ENCODE measurements at places on chromosomes 4 and X.
A peak's percentile ranks its signal among the peaks of the same experiment; 100 is the strongest.

DNA sequence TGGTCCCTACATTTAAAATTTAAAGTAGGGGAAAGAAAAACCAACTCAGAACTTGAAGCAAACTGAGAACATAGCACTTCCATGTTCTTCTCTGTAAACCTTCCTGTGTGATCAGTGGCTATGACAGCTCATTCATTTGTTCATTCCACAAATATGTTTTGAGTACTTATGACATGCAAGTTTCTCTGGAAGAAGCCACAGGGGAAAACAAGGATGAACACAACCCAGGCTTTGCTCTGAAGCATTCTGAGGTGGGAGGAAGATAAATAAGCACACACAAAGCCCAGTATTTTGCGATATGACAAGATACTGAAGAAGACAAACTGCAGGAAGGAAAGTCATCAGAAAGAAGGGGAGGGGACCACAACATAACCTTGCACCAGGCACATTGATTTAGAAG is 96.4 kb downstream of the CHIC2 start:
- no peak for DNase-seq

- DNase-seq: no peak
These were observed 574.7 kb downstream of the PCDH7 start for GRCh38 chr4:31294655-31295480.

DNA sequence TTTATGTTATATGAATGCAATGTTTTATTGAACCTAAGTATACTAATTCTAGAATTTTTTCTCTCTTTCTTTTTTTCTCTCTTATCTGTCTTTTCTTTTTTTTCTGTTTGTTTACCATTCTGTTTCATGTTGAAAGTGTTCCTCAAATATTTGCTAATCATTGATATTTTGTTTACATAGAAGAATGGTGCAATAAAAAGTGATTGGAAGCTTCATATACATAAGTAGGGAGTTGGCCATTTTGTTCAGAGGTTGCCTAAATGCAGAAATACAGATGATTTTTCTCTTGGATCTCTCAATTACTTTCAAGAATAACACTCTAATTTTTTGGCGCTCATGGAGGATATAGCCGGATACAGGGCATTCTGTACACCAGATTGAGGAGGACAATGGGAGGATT is 5.7 kb upstream of the SERTM2 start:
- DNase-seq: no peak

DNA sequence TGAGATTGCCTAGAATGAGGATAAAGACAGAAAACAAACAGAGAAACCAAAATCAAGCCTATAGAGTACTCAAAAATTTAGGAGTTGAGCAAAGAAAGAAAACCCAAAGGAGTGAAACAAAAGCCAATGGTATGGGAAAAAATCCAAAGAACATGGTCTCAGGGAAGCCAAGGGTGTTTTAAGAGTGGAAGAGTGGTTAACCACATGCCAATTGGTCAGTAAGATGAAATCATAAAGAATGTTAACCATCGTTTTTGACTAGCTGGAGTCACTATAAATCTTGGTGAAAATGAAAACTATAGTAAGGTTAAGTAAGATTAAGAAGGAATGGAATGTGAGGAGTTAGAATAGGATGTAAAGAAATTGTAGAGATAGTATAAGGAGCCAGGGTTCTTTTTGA is 64.7 kb upstream of the RPL34 start:
- DNase-seq: no peak

DNA sequence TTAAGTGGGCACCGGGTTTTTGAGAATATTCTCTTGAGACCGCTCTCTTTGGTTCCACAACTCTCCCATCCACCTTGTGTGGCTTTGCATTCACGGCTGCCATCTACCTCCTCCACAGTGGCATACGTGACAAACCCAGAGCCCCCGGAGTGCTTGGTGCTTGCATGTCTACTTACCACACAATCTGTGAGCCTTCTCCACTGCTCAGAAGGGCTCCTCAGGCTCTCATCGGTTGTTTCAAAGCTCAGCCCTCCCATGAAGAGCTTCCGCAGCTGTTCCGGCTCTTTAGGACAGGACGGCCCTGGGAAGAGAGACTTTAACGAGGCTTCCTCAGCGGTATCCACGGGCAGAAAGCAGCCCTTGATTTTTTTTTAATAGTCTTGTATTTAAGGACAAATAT is 167.6 kb upstream of the ANK2 start:
- no peak for DNase-seq

- DNase-seq: no peak
These were observed 504.0 kb downstream of the RAPGEF2 start for GRCh38 chr4:159606835-159607234.

GRCh38 chr4:119604266-119604665 is 24.3 kb downstream of the PDE5A start:
- DNase-seq: no peak

- no peak for DNase-seq
These were observed 2.9 kb upstream of the UNC5C start for GRCh38 chr4:95551653-95552052.

- DNase-seq: no peak
These were observed 138.9 kb upstream of the INPP4B start for GRCh38 chr4:142984871-142985585.

GRCh38 chr4:148444296-148445070 is 2.3 kb upstream of the NR3C2 start:
- peak; percentile 7 for DNase-seq

GRCh38 chr4:141448490-141448889 is 187.9 kb upstream of the IL15 start:
- DNase-seq: no peak

- DNase-seq: no peak
These were observed 1.9 kb downstream of the PCDH7 start for GRCh38 chr4:30722092-30722358.

DNA sequence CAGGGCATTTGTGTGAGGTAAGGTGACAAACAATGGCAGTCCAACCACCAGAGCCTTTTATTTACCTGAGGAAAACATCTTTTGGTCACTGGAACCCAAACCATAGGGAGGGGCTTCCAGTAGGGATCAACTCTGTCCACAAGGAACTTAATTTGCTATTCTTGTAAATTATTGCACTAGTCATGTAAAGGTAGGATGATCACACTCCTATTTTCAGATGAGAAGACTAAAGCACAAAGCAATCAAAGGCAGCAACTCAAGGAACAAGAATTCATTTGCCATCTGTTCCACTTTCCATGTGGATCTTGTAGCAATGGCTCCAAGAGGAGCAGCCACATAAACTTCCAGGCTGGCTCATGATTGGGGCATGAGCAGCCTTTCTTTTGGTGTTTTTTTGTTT is 35.3 kb downstream of the CD99L2 start:
- no peak for DNase-seq

DNA sequence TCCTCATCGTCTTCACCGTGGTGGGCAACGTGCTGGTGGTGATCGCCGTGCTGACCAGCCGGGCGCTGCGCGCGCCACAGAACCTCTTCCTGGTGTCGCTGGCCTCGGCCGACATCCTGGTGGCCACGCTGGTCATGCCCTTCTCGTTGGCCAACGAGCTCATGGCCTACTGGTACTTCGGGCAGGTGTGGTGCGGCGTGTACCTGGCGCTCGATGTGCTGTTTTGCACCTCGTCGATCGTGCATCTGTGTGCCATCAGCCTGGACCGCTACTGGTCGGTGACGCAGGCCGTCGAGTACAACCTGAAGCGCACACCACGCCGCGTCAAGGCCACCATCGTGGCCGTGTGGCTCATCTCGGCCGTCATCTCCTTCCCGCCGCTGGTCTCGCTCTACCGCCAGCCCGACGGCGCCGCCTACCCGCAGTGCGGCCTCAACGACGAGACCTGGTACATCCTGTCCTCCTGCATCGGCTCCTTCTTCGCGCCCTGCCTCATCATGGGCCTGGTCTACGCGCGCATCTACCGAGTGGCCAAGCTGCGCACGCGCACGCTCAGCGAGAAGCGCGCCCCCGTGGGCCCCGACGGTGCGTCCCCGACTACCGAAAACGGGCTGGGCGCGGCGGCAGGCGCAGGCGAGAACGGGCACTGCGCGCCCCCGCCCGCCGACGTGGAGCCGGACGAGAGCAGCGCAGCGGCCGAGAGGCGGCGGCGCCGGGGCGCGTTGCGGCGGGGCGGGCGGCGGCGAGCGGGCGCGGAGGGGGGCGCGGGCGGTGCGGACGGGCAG is 792 bp downstream of the ADRA2C start:
- no peak for DNase-seq

DNA sequence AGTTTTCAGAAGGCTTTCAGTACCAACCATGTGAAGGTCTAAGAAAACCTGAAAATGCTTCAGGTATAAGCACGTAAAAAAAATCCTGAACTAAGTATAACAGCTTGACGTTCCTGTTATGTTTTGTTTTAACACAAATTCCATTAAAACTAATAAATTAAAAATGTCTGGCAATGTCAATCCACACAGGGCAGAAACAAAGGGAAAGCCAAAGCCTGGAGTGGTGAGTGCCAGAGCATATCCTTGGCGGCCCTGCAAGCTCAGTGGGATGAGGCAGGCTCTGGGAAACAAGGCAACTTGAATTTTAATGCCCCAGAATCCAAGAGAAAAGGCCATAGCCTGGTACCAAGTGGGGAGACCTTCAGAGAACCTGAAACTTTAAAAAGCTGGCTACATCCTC is 78.2 kb downstream of the EPHA5 start:
- DNase-seq: no peak

DNA sequence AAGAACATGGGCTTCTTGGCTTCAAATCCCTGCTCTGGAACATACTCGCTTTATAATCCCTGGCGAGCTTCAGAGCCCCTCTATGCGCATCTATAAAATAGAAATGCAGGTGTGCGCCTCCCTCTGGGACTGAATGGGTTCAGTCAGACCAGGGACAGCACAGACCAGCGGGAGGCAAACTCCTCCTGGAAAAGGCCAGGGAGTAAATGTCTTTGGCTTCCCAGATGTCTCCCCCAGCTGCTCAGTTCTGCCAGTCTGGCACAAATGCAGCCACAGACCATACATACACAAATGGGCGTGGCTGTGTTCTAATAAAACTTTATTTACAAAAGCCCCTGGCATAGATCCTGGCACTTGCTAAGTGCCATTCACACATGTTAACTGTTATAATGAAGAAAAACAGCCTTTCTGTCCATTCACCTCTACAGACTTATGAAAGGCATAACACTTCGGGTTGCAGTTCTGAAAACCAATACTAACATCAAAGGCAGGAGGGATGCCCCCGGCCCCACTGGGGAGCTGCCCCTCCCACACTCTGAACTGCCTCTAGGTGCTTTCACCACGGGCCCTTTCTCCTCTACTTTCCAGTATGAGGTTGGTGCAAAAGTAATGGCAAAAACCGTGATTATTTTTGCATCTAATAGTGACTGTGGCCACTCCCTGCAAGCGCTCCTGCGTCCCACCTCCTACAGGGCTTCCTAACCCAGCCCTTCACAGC is 4.6 kb downstream of the JAKMIP1 start:
- no peak for DNase-seq

GRCh38 chrX:108696690-108697089 is 39.7 kb downstream of the IRS4 start:
- DNase-seq: no peak
